ENCODE measurements at places on chromosomes 5 and 9.

DNA sequence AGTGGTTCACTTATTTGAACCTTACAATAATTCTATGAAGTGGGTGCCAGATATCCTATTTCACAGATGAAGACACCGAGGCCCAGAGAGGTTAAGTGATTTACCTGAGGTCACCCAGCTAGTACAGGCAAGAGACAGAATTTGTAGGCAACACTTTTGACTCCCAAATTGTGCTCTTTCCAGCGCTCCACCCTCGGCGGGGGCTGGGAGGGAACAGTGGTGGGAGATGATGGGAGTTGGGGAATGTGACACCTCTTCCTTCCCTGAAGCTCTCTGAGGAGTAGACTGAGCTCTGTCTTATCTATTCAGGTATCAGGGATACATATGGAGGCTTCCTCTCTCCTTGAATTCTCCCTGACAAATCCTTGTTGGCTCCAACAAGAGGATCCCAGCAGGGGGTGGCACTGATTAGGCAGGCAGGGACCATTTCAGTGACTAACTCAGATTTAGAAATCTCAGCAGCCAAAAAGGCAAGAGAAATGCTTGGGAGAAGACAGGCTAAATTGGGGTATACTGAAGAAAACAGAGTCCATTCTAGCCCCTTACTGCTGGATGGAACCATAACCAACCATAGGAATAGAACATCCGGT is 95.8 kb upstream of the PANK3 start:
- DNase-seq = no peak

DNA sequence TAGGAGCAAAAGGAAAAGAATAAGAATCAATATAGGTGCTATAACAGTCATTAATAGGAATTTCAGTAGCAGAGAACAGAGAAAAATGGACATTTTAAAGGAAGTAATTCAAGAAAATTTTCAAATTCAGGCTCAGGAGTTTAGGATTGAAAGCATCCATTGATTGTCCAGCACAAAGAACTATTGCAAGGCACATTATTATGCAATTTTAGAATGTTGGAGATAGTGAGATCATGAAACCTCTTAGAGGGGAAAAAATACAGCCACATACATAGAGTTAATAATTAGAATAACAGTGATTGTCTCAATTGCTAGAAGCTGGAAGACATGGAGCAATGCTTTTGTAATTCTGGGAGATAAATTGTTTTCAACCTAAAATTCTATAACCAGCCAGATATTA is 31.5 kb downstream of the CNTLN start:
- DNase-seq = no peak

GRCh38 chr5:59424515-59424914 is 469.0 kb downstream of the PDE4D start:
- DNase-seq = no peak

DNA sequence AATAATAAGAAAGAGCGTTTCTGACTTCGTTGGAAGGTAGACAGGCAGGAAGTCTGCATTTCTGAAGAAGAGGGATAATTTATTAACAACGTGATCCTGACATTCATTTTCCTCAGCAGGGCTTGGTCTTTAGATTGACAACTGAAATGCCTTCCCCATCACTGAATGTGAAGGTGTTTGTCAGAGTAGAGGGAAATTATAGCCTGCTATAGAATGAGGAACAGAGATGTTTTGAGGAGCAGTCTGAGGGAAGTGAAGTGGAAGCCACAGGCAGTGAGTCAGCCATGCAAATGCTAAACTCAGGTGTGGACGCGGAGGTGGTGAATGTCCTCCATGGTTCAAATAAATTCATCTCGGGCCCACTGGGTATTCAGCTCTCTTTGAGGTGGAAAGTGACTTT is 30.5 kb downstream of the C7 start:
- no peak for DNase-seq

GRCh38 chr9:75046725-75047345 is 18.7 kb upstream of the CARNMT1 start:
- no peak for DNase-seq

DNA sequence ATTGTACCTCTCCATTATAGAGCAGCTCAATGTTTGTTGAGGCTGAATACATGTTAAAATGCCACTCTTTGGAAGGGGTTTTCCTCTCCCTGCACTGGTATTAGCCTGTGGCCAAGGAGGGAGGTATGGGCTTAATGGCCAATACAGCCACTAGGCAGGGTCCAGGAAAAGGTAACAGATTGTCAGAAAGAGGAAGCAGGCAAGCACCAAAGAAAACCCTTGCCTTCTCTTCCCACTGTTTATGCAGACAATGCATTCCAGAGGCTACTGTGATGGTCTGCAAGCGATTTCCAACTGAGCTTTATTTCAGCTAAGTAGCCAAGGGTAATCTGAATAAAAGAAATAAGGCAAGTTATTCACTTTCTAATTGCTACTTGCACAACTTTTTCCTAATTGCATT is 95.3 kb upstream of the SLC27A6 start:
- no peak for DNase-seq

DNA sequence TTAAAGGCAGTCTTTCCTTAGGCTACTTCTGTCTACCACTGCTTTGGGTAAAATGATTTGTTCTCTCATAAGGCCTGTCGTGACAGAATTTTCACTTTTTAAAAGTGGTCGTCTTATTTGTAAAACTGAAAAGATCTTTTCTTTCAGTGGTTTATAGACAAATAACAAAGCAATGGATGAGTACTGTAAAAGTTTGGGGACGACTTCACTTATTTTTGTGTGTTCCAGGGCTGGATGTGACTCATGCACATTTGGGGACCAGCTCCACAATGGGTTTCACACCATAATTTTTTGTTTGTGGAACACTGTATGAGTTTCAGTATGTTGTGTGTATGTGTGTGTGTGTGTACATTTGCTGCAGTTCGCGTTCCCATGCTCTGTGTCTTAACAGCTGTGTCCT is 53.6 kb downstream of the ARHGAP26 start:
- no peak for DNase-seq

Data from anterior cingulate cortex (tissue), 58 donors.